ENCODE measurements at places on chromosomes 11 and 22.

GRCh38 chr11:12158909-12159308, 48.5 kb downstream of the MICAL2 start:
- DNase-seq: no peak

- DNase-seq: no peak
These were observed 51.8 kb downstream of the C11orf71 start for GRCh38 chr11:114348200-114349191.

- no peak for DNase-seq
These were observed 28.0 kb downstream of the OR8D1 start for GRCh38 chr11:124285610-124286344.

DNA sequence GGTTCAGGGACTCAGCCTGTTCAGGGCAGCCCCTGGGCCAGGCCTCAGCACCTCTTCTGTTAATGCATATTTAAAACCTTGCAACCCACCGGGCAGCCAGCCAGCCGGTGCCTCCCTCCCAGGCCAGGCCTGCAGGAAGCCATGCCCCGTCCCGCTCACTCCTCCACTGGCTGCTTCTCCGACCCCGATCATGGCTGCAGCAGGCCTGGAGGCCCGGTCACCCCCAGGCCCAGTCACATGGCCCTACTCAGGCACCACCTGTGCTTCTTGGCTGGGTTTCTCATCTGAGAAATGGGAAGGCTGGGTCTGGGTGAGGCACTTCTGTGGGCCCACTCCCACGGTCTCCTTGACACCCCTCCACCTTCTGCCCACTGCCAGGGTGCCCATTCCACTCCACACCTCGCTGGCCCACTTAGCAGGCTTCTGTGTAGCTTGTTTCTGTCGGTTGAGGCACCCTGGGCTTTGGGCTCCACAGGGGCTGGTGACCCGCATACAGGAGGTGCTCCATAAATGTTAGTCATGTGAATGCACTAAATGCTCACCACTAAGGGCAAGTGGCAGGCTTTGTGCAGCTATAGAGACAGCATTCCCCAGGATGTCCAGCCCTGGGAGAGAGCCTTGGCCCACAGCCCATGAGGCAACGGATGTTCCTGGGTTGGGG, 11.4 kb downstream of the RTN4R start:
- no peak for DNase-seq
